ENCODE measurements at places on chromosomes 11 and 22. TPM values are rescaled to one million over a fixed set of nuclear protein-coding genes. Genes with fewer than 3 reads are reported as not detected.

OR2AG2 gene
- total RNA-seq: 0.04 TPM

SPCS2 gene
- 17.7 TPM for total RNA-seq

BID gene
- total RNA-seq: 16.0 TPM

ZDHHC5 gene
- total RNA-seq: 13.5 TPM

FXYD2 gene
- 3.3 TPM for total RNA-seq

OR6M1 gene
- total RNA-seq: not detected

All from muscle of leg (tissue), 16 donors.